ENCODE measurements at places on chromosomes 3 and 15.

- DNase-seq = no peak
Measured at GRCh38 chr3:181952221-181952620, 240.5 kb downstream of the SOX2 start.

- no peak for DNase-seq
Measured at GRCh38 chr3:35929158-35929557, 289.8 kb downstream of the ARPP21 start.

GRCh38 chr3:165749241-165749640, 88.0 kb downstream of the BCHE start:
- no peak for DNase-seq

DNA sequence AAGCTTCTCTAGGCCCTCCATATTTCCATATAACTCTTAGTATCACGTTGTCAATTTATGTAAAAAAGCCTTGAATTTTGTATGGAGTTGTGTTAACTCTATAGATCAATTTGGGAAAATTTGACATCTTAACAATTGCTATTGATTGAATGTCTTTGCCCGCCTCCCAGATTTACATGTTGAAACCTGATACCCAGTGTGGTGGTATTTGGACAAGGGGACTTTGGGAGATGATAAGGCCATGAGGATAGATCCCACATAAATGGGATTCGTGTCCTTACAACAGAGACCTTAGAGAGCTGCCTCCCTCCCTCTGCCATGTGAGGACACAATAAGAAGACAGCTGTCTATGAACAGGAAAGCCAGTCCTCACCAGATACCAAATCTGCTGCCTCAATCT, 21.1 kb upstream of the TNK2 start:
- no peak for DNase-seq

DNA sequence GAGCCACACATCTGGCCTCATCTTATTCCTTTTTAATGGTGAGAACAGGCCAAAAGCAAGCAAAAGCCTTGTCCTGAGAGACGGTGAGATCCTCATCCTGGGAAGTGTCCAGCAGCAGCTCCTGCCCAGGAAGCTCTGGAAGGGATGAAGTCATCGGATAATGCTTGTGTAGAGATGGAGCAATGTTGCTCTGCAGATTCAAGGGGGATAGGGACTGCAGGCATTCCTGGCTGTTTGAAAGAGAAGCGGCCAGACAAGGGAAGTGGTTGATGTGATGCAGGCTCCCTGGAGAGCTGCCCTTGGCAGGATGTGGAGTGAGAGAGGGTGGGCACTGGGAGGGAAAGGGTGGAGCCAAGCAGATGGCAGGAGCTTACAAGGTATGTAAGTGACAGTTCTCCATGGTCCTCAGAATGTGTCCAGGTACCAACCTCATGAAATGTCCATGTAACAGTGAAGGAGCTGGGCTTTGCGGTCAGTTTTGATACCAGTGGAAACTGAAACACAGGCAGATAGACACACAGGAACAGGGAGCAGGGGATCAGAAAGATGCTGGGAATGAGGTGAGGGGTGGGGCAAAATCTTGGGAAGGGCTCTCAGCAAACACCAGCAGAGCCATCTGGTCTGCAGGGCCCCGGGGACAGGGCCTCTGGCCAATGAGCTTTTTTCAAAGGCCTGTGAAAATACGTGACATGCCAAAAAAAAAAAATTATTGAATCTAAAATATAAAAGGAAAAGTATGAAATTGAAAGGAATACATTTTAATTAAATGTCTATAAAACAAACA, 32.2 kb upstream of the LACTB start:
- no peak for DNase-seq

- no peak for DNase-seq
Measured at GRCh38 chr15:99438224-99438585, 127.6 kb upstream of the MEF2A start.

DNA sequence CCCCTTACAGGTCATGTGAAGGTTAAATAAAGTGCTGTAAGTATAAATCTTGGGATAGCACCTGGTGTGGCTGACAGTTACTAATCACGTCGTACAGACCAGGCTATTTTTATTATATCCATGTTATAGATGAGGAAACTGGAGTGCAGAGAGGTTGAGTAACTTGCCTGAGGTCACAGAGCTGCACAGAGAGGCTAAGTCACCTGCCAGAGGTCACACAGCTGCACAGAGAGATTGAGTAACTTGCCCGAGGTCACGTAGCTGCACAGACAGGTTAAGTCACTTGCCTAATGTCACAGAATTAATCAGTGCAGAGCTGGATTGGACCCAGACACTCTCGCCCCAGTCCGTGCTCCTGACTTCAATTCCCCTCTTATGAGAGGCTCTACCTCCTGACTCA, 171.5 kb downstream of the NUP210 start:
- DNase-seq = no peak

GRCh38 chr15:69224383-69224782, 63.9 kb downstream of the GLCE start:
- DNase-seq = no peak

DNA sequence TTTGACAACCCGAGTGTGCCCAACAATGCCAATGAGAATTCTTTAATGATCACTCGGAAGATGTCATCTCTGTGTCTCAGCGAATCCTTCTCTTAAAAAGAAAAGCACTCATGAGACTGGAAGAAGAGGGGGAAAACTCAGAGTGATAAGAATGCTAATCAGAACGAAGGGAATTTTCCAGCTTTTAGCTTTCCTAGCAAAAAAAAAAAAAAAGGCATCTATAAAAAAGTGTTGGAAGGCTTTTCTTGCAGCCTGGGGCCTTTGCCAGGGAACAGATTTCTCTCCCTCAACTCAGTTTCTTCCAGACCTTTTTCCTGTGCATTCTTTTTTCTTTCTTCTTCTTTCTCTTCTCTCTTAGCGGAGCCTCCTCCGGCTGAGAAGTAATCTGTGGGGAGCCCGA, 80.5 kb upstream of the NEO1 start:
- no peak for DNase-seq

- DNase-seq = no peak
Measured at GRCh38 chr3:175585898-175586297, 726.8 kb downstream of the NAALADL2 start.

DNA sequence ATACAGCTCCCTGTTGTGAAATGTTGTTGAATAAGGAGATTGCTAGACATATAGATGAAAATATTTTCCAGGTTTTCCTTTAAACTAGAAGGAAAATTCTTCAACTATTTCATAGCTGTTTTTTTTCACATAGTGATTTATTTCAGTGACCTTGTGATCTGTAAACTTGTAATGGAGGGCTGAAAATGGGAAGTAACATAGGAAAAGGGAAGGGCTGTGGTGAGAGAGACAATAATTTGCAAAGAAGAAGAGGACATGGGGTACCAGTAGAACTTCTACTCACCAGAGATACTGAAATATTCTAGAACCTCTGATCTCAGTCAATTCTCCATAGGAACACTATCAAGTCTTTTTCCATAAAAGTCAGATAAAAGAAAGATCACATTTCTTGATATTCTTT, 60.4 kb downstream of the PLS1 start:
- DNase-seq = no peak

DNA sequence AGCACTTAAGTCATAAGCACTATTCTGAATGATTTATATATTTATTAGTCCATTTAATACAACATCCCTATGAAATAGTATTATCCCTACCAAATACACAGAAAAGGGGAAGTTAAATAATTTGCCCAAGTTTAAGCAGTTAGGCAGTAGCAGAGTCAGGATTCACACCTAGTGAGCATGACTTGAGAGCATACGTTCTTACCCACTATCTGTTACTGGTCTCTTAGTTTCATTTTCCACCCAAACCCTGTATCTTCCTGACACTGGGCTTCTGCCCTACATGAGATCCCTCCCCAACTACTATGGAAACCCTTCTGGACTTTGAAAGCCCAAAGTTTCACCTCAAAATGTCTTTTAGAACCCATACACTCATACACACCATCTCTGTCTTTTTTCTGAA, 4.4 kb upstream of the ATOSA start:
- DNase-seq = no peak

DNA sequence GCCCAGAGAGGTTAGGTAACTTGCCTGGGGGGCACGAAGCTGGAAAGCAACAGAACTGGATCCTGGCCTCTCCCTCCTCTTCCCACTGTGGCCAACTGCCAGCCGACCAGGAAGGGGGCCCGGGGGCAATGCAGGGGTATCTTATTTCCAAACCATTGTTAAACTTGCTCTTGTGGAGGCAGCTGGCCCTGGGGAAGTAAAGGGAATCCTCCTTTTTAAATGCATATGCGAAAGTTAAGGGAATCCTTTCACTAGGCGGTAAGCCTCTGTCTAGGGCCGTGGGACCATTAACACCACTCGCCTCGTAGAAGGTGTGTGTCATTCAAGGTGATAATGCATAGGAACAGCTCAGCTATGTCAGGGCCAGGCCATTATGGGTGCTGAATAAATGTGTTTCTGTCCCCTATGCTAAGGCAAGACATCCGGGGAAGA, 68.6 kb downstream of the ST6GAL1 start:
- peak; percentile 87 for DNase-seq

DNA sequence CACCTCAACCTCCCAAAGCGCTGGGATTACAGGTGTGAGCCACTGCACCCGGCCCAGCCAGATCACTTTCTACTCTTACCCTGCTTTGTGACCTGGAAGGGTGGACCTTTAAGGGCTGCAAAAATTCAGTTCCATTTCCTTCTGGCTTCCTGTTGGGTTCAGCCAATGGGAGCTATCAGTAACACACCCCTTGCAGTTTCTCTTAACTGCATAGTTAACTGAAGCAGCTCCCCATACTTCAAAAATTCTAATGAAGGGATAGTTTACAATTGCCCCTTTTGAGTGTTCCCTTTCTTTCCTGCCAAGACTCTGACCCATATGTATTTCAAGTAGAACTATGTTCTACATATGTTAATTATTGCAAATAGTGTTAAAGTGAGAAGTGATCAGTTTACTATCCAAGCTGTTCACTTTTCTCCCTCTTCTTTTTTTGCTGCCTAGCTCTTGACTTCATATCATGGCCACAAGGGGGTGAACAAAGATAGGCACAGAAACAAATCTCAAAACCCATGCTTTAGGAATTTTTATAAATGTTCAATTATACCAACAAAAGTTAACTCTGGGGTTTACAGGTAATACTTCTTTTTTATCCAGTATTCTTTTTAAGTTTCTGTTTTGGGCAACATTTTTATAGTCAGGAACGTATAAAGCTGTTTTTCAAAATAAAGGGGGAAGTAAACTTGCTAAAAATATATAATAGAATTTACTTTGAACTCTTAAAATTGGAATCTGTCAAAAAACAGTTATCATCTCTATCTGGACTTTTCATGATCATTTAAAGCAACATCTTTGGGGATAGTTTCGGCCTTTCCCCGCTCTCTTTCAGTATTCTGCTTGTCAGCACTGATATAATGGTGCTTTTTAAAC, 8.1 kb downstream of the PGBD4 start:
- DNase-seq = no peak

DNA sequence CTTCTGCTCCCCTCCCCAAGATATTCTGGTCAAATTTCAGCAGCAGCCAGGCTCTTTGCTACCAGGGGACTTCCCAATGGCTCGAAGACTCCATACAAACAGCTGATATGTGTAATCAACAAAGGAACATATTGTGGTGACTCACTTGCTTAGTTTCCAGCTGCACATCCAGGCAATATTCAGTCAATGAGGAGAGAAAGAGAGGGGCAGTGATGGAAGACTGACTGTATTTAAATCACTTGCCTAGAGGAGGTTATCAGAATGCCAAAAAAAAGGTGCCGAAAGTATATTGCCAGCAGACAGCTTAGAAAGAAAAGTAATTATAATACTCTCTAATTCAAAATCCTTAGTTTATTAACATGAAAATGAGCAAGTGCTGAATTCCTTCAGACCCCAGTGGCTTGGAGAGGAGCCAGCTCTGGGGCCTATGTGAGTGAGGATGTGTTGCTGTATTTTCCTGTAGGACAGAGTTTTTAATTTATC, 236.5 kb downstream of the LRTM1 start:
- DNase-seq = no peak

GRCh38 chr15:96297783-96298182, 32.7 kb upstream of the NR2F2 start:
- DNase-seq = no peak

- DNase-seq = no peak
Measured at GRCh38 chr3:70999730-71000129, 583.8 kb downstream of the FOXP1 start.

DNA sequence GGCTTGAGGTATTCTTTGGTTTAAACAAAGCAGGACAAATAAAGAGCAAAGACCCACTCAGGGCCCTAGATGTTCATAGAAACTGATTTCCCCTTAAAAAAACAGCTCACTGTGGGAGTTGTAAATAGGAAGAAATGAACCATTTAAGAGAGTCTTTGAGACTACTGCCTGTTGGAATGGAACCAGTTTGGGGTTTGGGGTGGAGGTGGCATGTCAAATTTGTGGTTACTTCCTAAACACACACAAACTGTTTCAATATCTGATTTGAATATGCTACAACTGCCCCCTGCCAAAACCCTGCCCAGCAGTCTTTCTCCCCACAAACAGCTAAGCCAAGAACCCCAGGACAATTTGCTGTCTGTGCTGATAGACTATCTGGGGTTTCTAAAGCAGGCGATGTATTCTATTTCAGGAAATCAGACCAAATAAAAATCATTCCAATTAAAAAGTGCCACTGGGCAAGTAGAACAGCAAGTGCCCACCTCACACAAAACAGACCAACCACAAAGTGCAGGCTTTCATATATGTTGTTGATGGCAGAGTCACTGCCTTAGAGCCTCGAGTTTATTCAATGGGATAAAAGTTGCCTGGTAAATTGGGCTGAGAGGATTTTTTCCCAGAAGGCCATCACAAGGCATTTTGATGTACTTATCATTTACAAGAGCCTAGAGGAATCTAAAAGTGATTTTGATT, 293.9 kb upstream of the PROK2 start:
- no peak for DNase-seq

- DNase-seq = no peak
Measured at GRCh38 chr3:190542846-190543245, 29.0 kb downstream of the IL1RAP start.

DNA sequence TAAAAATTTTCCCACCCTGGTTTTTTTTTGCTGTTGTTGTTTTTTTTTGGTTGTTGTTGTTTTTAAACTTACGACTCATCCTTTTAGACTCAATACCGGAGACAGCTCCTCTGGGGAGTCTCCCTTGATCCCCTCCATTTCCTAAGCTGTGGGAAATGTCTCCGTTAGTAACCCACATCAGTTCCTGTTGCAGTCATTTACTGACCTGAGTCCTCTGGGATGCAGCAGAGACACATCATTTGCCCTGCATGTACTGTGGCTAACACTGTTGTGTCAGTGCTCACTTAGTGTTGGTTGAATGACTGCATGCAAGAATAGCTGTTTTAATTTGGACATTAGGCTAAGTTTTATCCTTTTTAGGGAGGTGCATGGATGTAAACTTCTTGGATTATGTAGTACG, 83.8 kb downstream of the MBNL1 start:
- DNase-seq = no peak

- DNase-seq = no peak
Measured at GRCh38 chr15:85397151-85397550, 16.7 kb downstream of the AKAP13 start.

GRCh38 chr3:83649692-83650091, 1309.1 kb upstream of the CADM2 start:
- no peak for DNase-seq

- no peak for DNase-seq
Measured at GRCh38 chr3:64878362-64878761, 190.6 kb upstream of the ADAMTS9 start.

GRCh38 chr3:148379763-148380382, 317.8 kb upstream of the AGTR1 start:
- DNase-seq = peak; percentile 27
